ENCODE measurements at places on chromosomes 6 and 20.

- peak; percentile 68 for DNase-seq
Measured at GRCh38 chr6:141988954-141989705, 143.6 kb upstream of the GJE1 start.

- DNase-seq = peak; percentile 92
Measured at GRCh38 chr20:32761831-32762753, at the start of gene DNMT3B. Gene DNMT3B (plus strand): TSS chr20:32762385. CDS start chr20:32780324, 17,939 bp downstream.

- no peak for DNase-seq
Measured at GRCh38 chr6:56999049-56999448, 44.1 kb downstream of the BEND6 start.

- DNase-seq = no peak
Measured at GRCh38 chr6:103280417-103280816, 1579.3 kb downstream of the HACE1 start.

DNA sequence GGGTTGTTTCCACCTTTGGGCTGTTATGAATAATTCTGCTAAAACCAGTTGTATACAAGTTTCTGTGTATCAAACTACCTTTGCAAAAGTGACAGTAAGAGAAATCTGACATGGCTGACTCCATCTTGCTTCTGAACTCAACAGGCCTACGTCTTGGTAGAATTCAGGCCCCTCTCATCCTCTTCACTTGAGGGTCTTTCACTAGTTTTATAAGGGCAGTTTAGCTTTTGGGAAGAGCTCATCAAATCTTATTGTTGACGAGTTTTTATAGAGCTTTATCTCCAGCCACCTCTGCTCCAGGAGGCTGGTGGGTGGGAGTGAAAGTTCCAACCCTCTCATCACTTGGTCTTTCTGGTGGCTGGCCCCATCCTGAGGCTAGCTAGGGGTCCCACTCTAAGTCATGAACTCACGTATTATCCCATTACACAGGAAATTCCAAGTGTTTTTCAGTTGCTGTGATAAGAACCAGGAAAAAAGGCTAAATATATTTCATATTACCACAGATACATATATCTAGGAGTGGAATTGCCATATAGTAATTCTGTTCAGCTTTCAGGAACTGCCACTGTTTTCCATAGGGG lies 11.6 kb downstream of the SNRPB start:
- peak; percentile 50 for DNase-seq

DNA sequence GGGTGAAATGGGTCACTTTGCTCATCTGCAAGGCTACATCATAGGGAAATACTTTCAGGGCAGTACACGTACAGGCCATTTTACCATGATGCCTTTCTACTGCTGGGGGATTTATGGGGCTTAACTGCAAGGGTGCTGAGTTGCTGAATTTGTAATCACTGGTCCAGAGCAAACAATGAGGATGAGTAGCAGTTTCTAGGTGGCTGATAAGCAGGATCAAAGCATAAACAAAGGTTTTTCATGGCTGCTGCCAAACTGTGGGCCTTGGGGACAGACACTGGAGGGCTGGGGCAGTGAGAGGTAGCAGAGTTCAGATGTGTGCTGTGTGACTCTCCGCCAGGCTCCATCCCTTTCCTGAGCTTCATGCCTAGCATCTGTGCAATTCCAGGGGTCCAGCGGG lies 68.3 kb downstream of the CNBD2 start:
- peak; percentile 72 for DNase-seq

GRCh38 chr6:82251942-82252341 lies 4.4 kb upstream of the IBTK start:
- DNase-seq = peak; percentile 50

GRCh38 chr6:37369321-37370201 lies 15.8 kb downstream of the RNF8 start:
- DNase-seq = no peak

- peak; percentile 60 for DNase-seq
Measured at GRCh38 chr6:82364087-82365015, 734 bp downstream of the TPBG start.

DNA sequence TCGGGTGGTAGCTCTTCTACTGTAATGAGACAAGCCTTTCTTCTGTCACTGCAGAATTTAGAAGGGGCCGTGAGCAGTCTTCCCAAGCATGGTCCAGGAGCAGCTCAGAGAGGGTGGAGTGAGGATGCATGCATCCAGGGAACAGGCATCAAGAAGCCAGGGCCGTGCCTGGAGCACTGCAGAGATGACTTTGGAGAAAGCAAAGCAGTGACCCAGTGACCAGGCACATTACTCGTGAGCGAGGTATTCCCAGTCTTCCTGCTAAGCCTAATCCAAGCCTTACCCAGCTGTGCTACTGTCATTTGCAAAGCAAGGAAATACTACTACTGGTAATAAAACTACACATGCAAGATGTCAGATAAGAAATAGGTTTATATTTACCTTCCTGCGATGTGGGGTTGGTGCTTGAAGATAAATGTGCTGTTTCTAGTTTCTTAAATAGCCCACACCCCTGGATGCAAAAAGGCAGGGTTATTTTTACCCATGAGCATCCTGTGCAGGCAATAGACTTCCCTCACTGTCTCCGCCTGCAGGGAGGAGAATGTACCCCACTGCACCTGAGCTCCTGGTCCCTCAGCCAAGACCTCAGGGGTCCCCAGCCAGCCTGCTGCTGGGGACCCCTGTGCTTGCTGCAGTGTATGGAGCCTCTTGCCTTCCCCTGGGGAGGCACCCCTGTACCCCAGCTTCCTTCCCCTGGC lies 62.9 kb downstream of the SSR1 start:
- DNase-seq = no peak

DNA sequence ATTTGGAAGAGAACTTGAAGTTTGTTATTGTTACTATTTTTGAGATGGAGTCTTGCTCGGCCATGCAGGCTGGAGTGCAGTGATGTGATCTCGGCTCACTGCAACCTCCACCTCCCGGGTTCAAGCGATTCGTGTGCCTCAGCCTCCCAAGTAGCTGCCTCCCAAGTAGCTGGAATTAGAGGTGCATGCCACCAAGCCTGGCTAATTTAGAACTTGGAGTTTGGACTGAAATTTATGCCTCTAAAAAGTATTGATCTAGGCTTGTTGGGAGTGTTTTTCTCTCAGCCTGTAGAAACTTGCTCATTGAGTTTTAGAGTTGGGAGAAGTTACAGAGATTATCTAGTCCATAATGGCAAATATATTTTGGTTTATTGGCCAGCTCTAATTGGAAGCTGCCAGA lies 4.1 kb downstream of the ITCH start:
- DNase-seq = no peak

GRCh38 chr6:160871320-160871719 lies 120.2 kb upstream of the MAP3K4 start:
- DNase-seq = no peak

DNA sequence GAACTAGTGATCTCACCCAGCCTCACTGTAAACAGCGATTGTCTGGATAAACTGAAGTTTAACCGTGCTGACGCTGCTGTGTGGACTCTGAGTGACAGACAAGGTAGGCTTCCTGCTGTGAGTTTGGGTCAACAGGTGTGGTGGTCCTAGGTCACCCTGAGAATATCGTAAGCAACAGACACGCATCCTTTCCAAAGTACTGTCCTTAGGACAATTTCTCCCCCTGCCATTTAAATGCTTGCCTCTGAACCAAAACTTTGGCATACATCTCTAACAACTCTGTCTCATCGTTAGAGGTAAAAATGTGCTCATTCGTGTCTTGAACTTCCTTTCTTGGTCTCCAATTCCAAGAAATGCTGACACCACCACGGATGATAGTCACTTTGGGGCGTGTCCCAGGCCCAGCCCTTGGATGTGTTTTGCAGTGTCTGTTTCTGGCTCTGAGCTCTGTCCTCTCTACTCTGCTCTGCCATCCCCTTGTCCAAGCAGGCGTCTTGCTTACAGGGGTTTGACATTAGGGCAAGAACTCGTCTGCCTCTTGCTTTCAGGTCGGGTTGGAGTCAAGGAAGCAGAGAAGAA lies 95.5 kb downstream of the EYA2 start:
- DNase-seq = no peak

- no peak for DNase-seq
Measured at GRCh38 chr6:125370343-125370742, 68.6 kb upstream of the HDDC2 start.

DNA sequence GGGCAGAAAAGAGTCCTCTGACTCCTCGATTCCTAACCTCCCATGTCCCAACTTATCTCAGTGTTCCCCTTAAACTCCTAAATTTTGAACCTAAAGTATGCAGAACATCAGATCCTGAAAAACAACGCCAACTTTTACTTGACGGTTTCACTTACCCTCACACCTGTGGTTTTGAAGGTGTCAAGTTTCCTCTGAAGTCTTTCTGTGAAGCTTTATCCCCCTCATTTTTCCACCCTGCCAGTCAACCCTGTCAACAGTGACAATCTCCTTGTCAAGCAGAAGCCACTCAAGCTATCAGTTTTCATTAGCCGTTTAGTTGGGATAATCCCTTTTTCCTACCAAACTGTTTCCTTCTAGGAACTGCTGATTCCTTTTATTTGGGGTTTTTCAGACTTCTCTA lies 245.4 kb upstream of the PREP start:
- peak; percentile 75 for DNase-seq

GRCh38 chr6:53130569-53131290 lies 17.9 kb downstream of the GCM1 start:
- no peak for DNase-seq

GRCh38 chr20:44888226-44889103 lies 3.0 kb downstream of the YWHAB start:
- no peak for DNase-seq

- peak; percentile 97 for DNase-seq
Measured at GRCh38 chr6:13445005-13445743, 42.2 kb downstream of the GFOD1 start.

GRCh38 chr6:70183538-70183937 lies 119.3 kb downstream of the COL9A1 start:
- no peak for DNase-seq

- no peak for DNase-seq
Measured at GRCh38 chr20:18072532-18072931, 14.8 kb upstream of the OVOL2 start.

DNA sequence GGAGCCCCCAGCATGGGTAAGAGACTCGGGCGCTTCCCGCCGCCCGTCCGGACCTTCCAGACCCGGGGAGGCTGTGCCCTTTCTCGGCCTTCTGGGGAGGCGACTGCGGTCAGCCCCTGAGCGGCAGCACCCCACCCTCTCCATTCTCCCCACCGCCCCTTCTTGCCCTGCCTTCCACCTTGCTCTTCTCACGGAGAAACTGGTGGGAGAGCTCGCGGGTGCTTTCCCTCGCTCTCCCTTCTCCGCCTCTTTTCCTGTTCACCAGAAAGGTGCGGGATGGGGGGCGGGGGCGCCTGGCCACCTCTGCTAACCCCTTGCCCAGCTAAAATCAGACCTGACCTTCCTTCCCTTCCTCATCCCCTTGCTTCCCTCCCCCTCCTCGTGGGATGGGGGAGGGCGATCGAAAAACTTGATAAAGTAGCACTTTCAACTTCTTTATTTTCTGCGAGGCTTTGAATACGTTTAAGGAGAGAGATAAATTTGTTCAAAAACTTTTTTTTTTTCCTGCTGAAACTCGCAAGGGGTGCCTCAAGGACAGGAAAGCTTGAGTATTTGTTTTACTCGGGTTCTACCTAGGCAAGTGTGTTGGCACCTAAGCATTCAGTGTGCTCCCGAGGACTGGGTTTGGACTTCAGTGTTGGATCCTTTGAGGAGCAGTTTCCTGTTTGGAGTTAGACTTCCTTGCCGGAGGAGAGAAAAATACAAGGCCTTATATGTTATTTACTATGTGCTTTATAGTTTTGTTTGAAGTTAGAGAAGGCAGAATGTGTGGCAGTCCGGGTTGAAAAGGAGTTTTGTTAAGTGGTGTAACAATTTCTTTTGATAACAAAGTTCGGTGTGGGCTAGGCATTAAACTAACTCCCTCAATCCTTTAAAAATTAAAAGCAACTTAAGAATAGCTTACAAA lies 897 bp downstream of the CD2AP start:
- peak; percentile 50 for DNase-seq

GRCh38 chr20:53578492-53579222 lies 15.0 kb downstream of the ZNF217 start:
- DNase-seq = peak; percentile 92

- no peak for DNase-seq
Measured at GRCh38 chr20:19589787-19590362, 168.2 kb upstream of the RIN2 start.

- DNase-seq = no peak
Measured at GRCh38 chr6:87213364-87213763, 58.0 kb downstream of the ZNF292 start.

DNA sequence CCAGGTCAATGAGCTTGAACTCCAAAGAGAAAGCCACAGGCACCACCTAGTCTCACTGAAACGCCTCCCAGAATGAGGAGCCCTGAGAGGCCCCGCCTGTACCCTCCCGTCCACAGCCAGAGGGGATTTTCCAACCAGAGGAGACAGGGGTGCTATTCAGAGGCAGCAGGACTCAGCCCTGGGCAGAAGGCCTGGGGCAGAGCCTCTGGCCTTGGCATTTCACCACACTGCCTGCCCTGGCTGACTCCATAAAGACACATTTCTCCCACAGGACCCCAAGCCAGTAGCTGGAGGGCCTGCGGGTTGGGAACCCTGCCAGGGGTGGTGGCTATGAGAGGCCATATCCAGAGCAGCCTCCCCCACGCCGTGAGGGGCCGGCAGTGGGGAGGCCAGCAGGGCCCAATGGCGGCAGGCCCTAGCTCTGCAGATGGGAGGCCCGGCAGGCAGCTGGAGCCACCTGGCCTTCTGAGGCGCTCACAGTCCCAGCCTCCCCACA lies 159.3 kb downstream of the PREX1 start:
- DNase-seq = no peak

GRCh38 chr6:160263196-160263939 lies 4.7 kb upstream of the SLC22A2 start:
- DNase-seq = no peak

DNA sequence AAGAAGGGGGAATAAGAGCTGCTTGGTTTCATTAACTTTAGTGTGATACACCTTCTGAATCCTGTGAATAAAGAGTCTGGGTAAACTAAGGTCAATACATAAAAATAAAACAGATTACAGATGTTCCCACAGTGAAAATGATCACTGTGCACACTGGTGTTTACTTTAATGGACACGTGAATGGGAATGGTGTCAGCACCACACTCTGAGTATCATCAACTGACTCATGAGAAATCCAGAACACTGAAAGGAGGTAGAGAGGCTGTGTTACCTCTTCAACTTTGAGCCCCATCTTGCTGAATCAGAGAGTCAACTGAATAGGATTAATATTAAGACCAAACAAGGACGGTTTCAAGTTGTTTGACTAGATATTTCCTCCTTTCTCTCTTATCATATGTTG lies 75.0 kb downstream of the ELOVL4 start:
- peak; percentile 29 for DNase-seq

- peak; percentile 44 for DNase-seq
Measured at GRCh38 chr6:82072121-82072521, 175.4 kb downstream of the IBTK start.

- DNase-seq = no peak
Measured at GRCh38 chr20:49285233-49285668, 7.4 kb upstream of the ZNFX1 start.

DNA sequence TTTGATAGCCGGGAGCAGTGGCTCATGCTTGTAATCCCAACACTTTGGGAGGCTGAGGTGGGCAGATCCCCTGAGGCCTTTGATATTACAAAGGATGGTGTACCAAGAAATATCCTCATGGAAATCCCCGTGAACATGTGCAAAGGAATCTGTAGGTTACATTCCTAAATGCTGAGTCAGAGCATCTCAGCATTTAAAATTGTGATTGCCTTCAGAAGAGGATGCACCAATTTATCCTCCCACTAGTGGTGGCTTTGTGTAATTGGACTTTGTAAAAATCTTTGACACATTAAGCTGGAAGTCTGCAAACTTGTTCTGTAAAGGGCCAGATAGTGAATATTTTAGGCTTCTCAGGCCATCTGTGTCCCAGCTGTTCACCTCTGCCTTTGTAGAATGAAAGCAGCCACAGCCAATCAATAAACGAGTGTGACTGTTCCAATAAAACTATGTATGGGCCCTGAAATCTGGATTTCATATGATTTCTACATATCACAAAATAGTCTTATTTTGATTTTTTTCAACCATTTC lies 11.8 kb downstream of the TMEM14B start:
- peak; percentile 71 for DNase-seq
